ENCODE measurements at places on chromosomes 3 and 15. TPM values are rescaled to one million over a fixed set of nuclear protein-coding genes. Genes with fewer than 3 reads are reported as not detected.

DNA sequence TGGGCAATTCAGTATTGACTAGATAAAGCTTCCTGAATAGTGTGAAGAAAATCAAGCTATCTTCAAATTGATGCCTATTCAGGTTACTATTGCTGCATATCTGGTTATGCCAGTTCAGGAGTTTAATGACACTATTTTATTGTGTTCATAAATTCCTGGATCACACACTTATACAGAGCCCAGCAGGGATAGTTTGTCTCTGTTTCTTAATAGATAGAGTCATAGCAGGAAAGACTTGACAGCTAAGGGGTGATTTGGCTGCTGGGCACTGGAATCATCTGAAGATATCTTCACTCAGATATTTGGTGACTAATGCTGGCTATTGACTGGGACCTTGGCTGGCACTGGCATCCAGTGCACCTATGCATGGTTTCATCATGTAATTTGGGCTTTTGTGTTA, 187.8 kb downstream of the PYDC2 start:
- no peak for DNase-seq

GRCh38 chr15:20106026-20106425, 435.6 kb downstream of the GOLGA6L6 start:
- no peak for DNase-seq

GRCh38 chr3:58471025-58471887, 20.6 kb upstream of the KCTD6 start:
- DNase-seq, result peak; percentile 25

DNA sequence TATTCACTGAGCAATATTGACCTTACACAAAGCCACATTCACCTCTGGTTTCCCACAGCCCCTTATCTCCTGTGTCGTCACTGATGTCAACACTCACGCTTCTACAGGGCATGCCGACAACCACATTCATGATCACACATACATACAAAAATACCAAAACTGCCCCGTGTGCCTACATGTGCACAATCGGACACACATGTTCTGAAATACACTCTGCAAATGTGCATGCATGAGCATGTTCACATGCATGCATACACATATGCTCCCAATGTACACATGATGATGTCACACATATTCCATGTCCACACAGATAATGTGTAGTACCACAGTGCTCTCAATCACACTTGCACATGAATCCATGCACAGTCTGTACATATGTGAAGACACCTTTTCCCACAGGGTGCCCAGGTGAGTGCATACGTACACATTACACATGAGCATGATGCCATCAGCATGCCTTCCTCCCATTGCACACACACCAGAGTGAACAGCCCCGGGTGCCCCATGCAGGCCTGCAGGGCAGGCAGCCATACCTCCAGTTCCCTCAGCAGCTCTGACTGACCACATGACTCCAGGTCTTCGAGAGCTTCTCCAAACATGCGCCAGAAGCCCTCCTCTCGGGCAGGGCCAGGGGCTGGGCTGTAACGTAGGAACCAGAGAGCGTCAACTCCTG, 37.0 kb downstream of the GRIP2 start:
- DNase-seq, result no peak

- peak; percentile 66 for DNase-seq
These were observed 458.3 kb downstream of the MFSD1 start for GRCh38 chr3:159260049-159260662.

- peak; percentile 72 for DNase-seq
These were observed 24.8 kb downstream of the TPM1 start for GRCh38 chr15:63067306-63067705.

DNA sequence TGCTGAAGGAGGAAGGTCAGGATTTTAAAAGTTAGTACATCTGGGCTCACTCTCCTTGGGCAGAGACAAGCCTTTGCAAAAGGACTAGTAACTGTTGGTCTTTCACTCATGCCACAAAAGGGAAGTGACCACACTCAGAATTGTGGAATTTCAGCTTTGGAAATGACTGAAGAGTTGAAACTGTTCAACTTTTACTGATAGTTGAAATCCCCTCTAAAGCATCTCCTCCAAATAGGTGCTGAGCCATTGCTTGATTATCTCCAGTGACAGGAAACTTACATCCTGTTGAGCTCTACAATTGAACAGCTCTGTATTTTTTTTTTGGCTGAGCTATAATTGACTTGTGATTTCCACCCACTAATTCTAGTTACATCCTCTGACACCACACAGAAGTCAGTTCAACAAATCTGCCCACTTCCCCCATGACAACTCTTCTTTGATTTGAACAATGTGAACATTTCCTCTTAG, 254.8 kb upstream of the TPRG1 start:
- peak; percentile 35 for DNase-seq

DNA sequence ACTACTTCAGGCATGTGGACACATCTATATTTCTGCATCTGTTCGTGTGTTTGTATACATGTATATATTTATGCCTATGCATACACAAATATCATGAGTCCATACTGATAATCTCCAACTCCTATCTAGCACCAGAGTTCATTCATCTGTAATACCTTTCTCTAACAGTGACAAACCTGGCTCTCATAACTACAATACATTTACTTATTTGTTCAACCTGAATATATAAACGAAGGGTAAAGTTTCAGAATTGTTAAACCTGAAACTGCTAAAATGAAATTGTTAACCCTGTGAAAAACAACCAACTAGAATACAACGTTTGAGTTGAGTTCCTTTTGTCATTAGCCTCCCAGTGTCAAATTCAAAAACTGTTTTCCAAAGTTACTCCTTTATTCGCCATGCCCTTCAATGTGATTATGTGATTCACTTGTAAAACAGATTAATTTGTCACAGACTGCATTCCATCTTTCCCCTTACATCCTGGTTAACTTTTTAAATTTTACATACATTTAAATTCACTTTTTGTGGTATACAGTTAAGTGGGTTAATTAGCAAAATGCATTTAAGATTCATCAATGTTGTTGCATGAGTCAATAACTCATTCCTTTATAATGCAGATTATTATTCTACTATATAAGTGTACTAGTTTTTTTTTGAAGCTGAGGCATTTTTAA, 58.5 kb downstream of the PIK3R4 start:
- no peak for DNase-seq

- peak; percentile 72 for DNase-seq
These were observed 61.6 kb downstream of the TPRG1 start for GRCh38 chr3:189233225-189233858.

DNA sequence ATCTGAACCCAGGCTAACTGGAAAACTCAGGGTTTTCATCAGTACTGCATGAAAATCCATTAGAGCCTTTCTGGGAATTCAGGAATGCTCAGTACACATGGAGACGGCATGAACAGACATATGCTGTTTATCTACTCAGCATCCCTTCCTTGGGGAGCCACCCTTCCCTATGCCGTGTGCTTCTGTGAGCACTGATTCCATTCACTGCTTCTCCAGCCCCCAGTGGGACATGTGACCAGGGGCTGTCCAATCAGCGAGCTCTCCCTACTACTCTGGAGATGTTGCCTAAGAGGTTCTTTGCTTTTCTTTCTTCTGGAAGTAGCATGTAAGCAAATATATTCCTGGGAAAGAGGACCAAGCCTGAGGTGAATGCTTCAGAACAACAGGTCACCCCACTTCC, 5.6 kb upstream of the PCOLCE2 start:
- DNase-seq, result peak; percentile 9

DNA sequence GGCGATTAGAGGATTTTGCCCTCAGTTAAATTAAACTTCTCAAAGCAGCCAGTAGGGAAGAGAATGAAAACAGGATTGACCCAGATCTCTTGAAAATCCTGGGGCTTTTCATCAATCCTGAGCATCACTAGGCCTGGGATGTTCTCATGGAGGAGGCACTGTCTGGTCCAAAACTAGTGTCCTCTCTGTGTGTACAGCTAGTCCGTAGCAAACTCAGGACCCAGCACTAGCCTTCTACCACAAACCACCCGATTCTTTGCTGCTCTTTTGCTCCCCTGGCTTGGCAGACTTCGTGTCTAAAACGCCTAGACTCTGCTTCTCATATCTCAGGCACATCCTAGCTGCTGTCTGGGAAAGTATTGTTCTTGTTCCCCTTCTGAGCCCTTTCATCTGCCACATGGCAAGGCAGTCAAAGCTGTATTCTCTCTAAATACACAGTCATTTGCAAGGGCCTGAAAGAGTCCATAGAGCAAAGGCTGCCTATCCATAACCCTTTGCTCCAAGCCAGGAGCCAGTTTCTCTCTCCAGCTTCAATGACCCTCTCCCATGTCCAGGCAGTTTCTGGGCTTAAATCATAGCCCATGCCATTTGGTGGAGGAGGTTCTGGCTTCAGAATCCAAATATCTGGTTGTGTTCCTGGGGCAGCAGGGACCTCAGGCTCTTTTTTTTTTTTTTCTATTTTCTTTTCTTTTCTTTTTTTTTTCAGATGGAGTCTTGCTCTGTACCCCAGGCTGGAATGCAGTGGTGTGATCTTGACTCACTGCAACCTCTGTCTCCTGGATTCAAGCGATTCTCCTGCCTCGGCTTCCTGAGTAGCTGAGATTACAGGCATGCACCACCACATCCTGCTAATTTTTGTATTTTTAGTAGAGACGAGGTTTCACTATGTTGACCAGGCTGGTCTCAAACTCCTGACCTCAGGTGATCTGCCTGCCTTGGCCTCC, 52.4 kb downstream of the CDC25A start:
- no peak for DNase-seq

GRCh38 chr15:63367900-63368299, 13.7 kb downstream of the CA12 start:
- DNase-seq, result no peak

- no peak for DNase-seq
These were observed 19.7 kb downstream of the SPSB4 start for GRCh38 chr3:141070727-141071357.

DNA sequence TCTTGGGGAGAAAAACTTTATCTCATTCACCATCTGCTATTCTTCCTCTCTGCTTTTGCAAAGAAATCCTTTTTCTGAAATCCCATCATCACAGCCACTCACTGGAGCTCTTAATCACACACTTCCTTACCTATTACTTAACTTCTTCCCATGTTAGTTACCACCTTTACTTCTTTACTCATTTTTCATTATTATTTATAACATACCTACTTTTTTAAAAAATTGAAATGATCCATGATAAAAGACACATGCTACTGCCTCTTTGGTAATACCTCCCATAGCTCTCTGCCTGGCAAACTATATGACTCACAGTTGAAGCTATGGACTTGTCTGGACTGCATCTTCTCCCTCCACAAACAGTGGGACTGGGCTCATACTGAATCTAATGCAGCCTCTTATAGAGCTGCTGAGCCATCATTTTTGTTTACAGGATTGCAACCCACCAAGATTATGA, 150.3 kb downstream of the TNIK start:
- no peak for DNase-seq

DNA sequence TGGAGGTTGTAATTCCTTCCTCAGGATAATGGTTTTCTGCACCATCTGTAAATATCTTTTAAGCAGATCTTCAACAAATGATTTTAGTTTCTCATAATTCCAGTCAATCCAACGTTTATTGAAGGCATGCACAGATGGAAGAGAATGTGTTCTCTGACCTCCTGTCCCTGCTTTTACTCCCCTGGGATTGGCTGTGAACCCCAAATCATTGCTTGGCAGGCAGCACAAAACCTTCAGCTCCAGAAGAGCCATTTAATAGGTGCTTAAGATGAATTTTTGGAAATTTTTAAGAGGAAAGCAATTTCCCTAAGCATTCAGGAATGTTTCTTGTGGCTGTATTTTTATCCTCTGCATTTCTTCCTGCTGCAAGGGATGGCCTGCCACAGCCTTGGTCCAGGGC, 25.5 kb upstream of the THSD4 start:
- no peak for DNase-seq

GRCh38 chr15:100336061-100336460, 5.7 kb downstream of the ADAMTS17 start:
- no peak for DNase-seq

- DNase-seq, result no peak
These were observed 60.4 kb downstream of the MLH1 start for GRCh38 chr3:37053753-37054152.

DNA sequence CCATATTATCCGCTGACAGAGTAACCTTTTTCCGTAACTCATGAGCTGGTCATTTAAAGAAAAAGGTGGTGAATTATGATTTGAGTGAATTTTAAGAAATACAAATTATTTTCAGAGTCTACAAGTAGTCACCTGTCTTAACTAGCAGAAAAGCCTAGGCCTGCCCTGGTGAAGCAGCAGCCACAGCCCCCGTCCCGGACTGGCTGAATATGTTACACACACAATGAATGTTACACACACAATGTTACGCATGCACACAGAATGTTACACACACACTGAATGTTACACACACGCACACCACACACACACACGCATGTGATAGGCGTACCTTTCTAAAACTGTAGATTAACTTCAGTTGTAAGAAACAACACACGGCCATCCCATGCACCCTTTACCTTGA, 77.8 kb downstream of the VGLL4 start:
- no peak for DNase-seq

DNA sequence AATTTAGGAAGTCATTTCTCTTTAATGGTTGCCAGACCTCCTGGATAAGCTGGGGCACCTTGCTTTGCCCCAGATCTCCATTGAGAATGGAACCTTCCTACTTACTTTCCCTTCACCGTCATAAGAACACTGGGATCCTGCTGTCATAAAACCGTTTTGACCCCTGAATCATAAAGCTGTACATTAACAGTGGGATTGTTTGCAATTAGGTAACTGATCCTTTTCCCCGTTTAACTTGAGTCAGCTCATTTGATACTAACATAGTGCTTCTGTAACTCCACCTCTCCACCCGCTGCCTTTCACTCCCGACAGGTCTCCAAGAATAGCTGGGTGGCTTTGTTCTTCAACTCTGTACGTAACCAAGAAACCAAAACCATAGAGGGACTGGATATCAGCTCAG, 308.2 kb upstream of the WNT5A start:
- DNase-seq, result no peak

DNA sequence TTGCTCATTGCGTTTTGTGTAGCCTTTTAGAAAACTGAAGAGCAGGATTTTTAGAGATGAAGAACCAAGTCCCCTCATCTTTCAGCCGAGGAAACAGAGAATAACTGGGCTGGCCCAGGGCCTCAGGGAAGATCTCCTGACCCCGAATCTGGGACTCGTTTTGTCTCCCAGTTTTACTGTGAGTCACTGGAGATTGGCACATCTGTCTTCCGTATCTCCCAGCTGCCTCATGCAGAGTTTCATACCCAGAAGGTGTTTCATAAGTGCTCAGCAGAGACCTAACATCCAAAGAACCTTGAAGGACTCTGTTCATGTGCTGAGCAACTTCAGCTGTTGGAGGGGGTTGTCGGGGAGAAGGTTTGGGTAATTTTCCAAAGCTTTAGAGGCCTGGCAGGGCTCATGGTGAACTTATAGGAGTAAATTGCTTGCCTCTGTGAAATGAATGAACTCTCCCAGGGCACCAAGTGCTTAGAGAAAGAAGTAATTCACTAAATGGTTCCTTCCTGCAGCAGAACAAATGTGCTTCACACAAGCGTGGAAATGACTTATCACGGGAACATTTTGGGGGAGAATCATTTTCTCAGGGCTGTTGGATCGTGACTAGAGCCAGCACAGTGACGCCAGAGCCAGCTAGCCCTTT, 121.4 kb downstream of the FAM43A start:
- DNase-seq, result no peak

Gene CHSY1
- polyA plus RNA-seq, result 57.6 TPM

Gene CA12
- 1.9 TPM for polyA plus RNA-seq

Gene PIERCE2
- polyA plus RNA-seq, result 1.1 TPM
